ENCODE measurements at places on chromosomes 2 and 18.

- no peak for DNase-seq
These were observed 40.9 kb downstream of the SLC4A3 start for GRCh38 chr2:219668316-219668715.

GRCh38 chr2:195392446-195393336, 264.3 kb upstream of the SLC39A10 start:
- DNase-seq, result no peak

- no peak for DNase-seq
These were observed 70.2 kb upstream of the DOK6 start for GRCh38 chr18:69330385-69331005.

DNA sequence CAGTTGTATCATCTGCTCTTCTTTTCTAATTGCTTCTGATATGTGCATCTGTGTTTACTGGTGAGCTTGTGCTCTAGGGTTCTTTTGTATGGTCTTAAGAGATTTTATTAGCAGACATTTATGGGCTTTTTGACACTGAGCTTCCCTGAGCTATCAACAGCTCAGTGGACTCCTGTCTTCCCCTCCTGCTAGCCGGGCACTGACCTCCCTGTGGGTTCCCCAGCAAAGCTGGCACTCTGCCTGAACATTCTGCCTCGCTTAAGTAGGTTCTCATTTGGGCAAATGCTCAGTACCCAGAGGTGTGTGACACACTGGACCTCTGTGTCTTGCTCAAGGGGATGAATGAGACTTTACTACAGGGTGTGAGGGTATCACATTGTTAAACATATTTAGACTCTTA, 15.8 kb downstream of the TRAF3IP1 start:
- no peak for DNase-seq

DNA sequence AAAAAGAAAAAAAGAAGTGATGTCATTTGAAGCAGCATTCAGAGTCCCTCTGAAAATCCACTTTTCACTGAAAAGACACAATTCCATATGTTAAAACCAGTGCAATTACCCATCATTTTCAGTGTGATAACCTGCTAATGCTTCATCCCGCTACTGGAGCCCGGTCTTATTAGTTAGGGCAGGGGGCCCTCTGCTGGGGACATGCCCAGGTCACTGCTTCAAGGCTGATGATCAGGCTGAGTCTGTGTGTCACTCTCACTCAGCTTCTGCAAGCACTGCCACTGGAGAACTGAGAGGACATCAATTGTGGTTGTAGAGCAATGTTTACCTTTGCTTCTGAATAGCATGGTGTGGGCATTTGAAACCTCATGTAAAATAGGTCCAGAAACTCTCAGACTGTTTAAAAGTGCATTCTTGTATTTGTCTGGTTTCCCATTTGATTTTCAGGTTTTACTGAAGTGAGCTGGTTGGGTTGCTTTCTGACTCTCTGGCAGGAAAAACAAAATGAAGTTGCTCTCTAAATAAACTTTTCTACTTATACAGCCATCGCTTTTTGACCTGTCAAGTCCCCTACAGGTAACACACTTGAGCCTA, 49.2 kb upstream of the NXPH2 start:
- no peak for DNase-seq

DNA sequence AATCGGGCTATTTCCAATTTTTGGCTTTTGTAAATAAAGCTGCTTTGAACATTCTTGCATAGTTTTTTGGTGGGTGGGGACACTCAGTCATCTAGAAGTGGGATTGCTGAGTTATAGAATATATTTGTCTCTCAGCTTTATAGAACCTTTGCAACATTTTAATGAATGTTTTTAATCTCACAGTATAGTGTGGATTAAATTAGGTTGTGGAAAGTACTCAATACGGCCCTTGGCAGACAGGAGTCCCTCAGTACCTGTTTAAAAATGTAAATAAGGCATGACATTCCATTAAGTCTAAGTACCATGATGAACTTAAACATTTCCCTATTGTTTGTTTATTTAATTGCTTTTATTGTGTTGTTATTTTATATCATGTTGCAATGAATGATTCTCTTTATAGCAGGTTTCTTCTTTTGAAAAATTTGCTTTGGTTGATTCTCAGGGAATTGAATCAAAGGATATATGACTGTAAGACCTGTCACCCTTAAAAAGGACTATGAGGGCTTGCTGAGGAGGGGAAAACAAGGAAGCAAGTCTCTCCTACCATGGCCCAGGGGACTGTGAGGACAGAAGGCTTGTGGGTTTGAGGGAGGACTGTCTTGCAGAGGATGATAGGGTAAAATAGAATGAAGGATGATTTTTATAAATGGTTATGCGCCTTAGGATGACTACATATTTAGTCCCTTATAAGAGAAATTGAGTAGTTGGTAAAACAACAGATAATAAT, 165.1 kb downstream of the RPIA start:
- no peak for DNase-seq

- no peak for DNase-seq
These were observed 2.2 kb upstream of the UGT1A6 start for GRCh38 chr2:233690444-233690843.

DNA sequence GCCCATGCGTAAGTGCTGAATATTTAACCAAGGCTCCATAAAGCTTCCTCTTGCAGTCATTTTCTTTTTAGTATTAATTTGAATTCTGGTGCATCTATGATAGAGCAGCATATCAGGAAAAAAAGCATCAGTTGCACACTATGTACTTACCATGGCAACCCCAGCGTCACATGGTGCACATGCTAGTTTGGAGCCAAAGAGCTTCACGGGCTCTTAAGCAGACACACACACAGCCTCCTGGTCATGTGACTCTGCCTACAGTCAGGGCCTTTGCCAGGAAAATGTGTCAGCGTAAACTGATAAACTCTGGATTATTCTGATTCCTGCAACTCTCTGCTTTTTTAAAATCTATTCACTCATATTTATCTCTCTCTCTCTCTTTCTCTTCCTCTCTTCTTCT, 30.2 kb downstream of the NYAP2 start:
- DNase-seq, result no peak

DNA sequence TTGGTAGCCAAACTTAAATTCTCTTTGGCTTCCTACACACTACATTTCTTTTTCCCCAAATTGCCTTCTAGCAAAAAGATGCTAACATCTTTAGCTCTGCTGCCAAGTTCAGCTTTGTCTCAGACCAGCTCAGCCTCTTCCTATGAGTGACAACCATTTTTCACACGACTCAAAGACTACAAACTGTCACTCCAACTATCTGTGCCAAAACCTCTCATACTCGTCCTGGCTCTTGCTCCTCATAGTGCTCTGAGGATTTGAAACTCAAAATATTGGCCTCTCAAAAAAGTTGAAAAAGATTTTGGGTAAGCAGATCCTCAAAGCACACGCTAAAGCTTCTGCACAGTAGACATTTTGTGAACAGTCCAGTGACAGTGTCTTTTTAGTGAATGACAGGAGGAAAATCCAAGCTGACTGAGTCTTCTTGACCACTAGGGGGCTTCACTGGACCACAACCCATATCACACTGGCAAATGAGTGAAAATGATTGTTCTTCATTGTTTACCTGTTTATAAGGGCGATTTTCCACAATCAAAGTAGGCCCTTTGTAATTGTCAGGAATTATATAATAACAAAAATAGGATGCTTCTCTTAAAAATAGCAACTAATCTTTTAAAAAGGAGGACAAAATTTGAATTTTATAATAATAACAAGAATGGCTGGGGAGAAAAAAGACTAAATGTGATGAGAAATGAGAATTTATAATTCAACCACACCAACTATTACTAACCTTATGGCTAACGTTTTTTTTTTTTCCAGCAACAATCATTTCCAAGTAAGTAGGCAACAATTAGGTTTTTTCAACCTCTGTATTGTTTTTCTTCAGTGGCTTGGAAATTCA, 85.5 kb upstream of the PGAP1 start:
- no peak for DNase-seq

DNA sequence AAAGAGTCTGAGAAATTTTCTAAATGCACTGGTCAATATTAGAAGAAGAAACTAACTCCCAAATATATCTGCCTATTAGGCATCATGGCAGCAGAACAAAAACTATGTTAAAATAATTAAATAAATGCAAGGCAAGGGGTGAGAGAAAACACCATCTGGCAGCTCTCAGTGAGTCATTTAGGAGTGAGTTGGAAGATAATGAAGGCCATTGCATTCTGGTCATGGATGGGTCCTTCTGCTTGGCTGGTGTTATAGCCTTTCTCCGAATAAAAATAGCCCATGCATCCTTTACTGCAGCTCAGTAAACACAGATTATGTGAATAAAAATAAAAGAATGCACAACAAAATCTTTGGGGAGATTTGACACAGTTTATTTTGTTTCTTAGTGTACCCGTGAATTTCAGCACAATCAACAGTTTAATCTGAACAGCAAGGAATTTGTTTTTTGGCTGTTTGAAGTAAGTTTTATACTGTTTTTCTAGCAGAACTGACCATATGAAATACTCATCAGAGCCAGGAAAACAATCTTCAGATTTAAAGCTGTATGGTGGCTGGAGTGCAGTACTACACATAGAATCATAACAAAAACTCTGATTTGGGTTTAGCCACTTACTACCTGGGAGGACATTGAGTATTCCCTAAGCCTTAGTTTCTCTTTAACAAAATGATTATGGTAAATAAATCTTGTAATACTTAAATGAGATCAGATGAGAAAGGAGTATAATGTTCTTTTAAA, 225.1 kb upstream of the ITGA4 start:
- no peak for DNase-seq

- DNase-seq, result peak; percentile 74
These were observed 206.2 kb downstream of the ARL4C start for GRCh38 chr2:234290671-234291070.

GRCh38 chr2:216369821-216370220, 2.5 kb downstream of the MARCHF4 start:
- DNase-seq, result no peak

GRCh38 chr2:203948733-203949132, 12.2 kb downstream of the ICOS start:
- DNase-seq, result no peak

GRCh38 chr2:150167711-150168110, 319.8 kb downstream of the RND3 start:
- DNase-seq, result no peak

DNA sequence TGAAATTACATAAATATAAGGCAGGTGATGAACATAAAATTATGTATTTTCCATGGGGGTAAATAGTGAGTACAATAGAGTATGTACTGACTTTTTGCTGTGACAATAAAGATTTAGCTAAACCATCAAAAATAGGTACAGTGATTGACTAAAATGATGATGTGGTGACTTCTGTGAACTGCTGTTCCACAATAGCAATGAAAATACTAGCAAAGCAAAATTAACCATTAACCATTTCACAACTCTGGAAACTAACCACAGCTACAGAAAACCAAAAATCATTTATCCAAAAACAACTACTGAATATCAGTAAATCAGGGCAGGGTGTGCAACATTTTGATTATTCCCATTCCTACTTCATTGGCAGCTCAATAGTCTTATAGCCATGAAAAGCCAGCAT, 161.4 kb upstream of the GYPC start:
- no peak for DNase-seq

GRCh38 chr18:7633171-7633570, 66.1 kb downstream of the PTPRM start:
- no peak for DNase-seq

DNA sequence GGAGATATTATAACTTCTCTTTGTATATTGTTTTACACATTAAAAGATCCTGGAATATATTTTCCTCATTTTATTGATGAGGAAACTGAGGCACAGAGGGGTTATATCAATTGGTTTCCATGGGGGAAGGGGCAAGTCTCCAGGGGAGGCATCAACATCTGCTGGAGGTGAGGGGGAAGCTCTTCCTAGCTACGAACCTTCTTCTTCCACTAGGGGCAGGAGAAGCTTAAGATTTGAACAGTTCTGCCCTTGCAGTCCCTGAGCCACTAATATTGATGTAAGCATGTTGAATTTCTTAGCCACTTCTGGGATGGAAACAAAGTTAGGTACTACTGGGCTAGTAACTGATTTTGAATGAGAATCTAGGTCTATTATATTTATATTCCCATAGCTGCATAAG, 140.1 kb upstream of the AQP4 start:
- DNase-seq, result no peak

DNA sequence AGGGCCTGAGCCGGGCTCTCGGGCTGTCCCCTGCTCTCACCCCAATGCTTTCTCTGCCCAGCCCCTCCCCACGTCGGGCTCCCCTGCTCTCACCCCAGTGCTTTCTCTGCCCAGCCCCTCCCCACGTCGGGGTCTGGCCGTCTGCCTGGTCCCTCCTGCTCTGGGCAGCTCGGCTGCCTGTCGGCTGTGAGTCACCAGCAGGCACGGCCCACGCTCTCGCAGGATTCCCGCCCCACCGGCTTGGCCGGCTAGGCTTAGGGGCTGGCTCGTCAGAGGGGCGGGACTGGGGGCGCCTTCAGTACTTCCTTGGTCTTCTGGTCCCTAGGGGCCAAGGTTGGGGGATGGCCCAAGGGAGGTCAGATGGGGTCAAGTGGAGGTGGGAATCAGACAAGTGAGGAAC, 3.3 kb downstream of the BOK start:
- no peak for DNase-seq

- DNase-seq, result no peak
These were observed 945.0 kb upstream of the CRIM1 start for GRCh38 chr2:35410431-35411061.

Data from activated T-helper 1 cell treated with Interleukin-2 at 50 U/mL for 16 hours (primary cell).